HCT116 (cell line): ENCODE measurements at places on chromosomes 12 and 14.

DNA sequence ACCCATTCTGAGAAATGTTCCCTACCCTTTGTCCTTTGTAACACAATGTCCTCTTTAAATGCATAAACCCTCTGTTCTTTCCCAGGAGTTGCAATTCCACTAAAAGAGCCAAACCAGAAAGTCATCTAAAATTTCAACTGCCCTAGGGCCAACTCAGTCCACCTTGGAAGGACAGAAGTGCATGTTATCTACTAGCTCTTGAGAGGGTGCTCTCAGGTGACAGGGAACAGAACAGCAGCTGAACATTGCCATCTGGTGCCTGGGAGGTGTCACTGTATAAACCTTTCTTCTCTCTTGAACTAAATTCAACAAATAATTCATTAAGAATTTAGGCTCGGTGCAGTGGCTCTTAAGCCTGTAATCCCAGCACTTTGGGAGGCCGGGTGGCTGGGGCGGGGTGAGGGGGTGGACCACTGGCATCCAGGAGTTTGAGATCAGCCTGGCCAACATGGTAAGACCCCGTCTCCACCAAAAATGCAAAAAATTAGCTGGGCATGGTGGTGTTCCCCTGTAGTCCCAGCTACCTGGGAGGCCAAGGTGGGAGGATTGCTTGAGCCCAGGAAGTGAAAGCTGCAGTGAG is 10.3 kb upstream of the FERMT2 start:
- H3K27me3 ChIP-seq = no peaks in the 10 kb centered on the region
- DNase-seq = peak; percentile 58
- H3K36me3 ChIP-seq = no peaks in the 10 kb centered on the region
- H3K4me1 ChIP-seq = no peaks in the 10 kb centered on the region
- no peak overlapping the region for H3K27ac ChIP-seq
- H3K4me3 ChIP-seq = no peak overlapping the region

DNA sequence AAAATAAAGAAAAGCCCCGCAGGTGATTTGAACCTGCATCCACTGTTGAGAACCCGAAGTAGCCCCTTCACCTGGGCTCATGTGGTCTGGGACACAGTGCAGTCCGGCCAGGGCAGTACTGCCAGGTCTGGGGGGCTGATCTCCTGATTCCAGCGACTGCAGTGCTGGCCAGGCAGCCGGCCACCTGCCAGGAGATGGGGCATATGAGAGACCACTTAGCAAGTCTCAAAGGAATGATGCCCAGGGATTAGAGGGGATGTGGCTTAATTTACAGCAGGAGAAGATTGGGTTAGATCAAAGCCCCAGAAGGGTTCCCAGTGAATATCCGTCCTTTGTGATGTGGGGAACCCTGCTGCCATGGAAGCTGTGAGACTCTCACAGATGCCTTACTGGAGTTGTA is 113.3 kb downstream of the PRMT8 start:
- no peak overlapping the region for H3K4me3 ChIP-seq
- H3K27me3 ChIP-seq = no peaks in the 10 kb centered on the region; the same call in 1 of the 2 replicates
- no peaks in the 10 kb centered on the region for H3K4me1 ChIP-seq
- no peaks in the 10 kb centered on the region for H3K36me3 ChIP-seq

DNA sequence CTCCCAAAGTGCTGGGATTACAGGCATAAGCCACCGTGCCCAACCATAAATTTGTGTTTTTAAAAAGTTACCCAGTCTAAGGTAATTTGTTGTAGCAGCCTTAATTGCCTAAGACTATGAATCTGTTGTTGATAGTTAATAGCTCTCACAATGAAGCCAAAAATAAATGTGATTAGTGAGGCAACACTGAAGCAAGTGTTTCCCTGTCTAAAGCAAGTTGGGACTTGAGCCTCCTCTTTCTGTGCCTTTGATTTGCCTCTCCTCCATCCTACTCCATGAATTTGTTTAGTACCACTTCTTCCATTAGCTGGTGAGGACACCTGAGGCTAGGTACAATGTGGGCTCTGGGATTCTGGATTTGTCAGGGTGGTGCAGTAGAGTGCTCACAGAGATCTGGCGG is 36.8 kb downstream of the DAAM1 start:
- H3K27me3 ChIP-seq = no peaks in the 10 kb centered on the region
- DNase-seq = no peak
- H3K4me3 ChIP-seq = no peak overlapping the region
- H3K4me1 ChIP-seq = no peaks in the 10 kb centered on the region
- no peak overlapping the region for H3K27ac ChIP-seq

DNA sequence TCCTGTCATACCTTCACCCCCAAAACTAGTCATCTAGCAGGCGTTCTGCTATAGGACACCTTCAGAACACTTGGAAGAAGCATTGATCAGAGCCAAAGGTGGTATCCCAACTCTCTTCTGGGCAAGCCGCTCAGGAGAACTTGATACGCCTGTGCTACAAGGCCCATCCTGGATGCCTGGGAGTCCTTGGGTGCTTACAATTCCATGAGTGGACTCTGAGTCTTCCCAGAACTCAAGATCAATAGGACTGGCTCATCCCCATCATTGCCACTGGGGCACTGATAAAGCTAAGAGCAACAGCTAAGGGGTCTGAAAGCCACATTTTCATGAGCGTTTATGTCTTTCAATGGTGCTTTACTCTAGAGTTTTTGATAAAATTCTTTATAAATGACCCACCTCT is 1.9 kb downstream of the SPTB start:
- H3K27ac ChIP-seq = no peak overlapping the region
- no peaks in the 10 kb centered on the region for H3K36me3 ChIP-seq
- peaks cover 7% of the 10 kb centered on the region; the same call in 1 of the 2 replicates for H3K4me1 ChIP-seq
- H3K27me3 ChIP-seq = no peaks in the 10 kb centered on the region
- no peak for DNase-seq
- no peak overlapping the region for H3K4me3 ChIP-seq

DNA sequence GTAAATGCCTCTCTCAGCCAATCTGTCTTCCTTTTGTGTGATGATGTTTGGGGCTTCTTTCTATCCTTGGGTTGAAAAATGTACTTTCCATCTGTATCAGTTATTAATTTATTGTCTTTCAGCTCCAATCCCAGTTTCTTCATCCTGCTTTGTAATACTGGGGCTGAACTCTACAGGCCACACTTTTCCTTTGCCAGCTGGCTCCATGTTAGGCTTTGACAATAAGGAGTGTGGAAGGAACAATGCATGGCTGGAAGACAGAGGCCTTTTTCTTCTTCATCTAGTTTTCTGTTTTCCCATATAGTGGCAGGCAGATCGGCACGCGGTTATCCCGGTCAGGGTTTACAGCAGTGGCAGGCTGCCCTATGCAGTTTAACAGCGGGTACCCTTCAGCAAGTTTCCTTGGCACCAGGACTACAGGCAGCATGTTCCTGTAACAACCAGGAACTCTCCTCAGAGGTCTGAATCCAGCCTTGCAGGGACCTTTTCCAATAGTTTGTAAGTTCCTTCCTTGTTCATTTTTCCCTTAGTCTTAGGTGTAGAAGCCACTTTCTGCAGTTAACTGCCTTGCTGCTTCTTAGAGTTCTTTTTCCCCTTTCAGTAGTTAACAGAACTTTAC is 38.5 kb upstream of the CRACR2A start:
- H3K4me1 ChIP-seq = no peaks in the 10 kb centered on the region
- H3K27me3 ChIP-seq = peaks cover 22% of the 10 kb centered on the region; the same call in 1 of the 2 replicates
- DNase-seq = no peak

- no peak overlapping the region for H3K27ac ChIP-seq
- peaks cover 50% of the 10 kb centered on the region for H3K4me1 ChIP-seq
- H3K4me3 ChIP-seq = no peak overlapping the region
- H3K36me3 ChIP-seq = no peaks in the 10 kb centered on the region
- H3K27me3 ChIP-seq = no peaks in the 10 kb centered on the region
Measured at GRCh38 chr12:131867891-131868675, 26.3 kb upstream of the ULK1 start.

GRCh38 chr12:93022603-93023340 is 93.7 kb upstream of the EEA1 start:
- no peaks in the 10 kb centered on the region for H3K27me3 ChIP-seq
- no peaks in the 10 kb centered on the region for H3K36me3 ChIP-seq
- H3K4me1 ChIP-seq = no peaks in the 10 kb centered on the region; the same call in 1 of the 2 replicates

- H3K4me1 ChIP-seq = peaks cover 69% of the 10 kb centered on the region
- H3K36me3 ChIP-seq = peaks cover 3% of the 10 kb centered on the region; the same call in 1 of the 2 replicates
- H3K27me3 ChIP-seq = no peaks in the 10 kb centered on the region
- DNase-seq = no peak
Measured at GRCh38 chr14:64715628-64716412, 11.6 kb downstream of the PLEKHG3 start.

DNA sequence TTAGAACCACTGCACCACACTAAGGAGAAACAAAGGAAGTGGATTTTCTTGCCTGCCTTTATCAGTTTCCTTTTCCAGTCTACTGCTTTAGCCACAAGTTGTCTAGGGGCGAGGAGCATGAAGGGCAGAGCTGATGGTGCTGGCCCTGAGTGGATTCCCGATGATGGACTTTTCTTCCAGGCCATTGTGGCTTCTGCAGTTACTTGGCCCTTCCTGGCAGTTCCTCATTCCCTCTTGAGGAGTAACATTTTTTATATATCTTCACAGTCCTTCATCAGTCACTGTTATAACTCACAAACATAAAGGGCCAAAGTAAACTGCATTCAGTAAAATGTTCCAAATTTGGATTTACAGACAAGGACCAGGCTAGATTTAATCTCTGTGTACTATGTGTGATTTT is 61.2 kb upstream of the SRSF5 start:
- H3K4me3 ChIP-seq = no peak overlapping the region
- H3K36me3 ChIP-seq = no peaks in the 10 kb centered on the region
- no peaks in the 10 kb centered on the region for H3K4me1 ChIP-seq
- H3K27ac ChIP-seq = no peak overlapping the region
- no peak for DNase-seq

- H3K27ac ChIP-seq = no peak overlapping the region
- H3K27me3 ChIP-seq = no peaks in the 10 kb centered on the region
- no peak overlapping the region for H3K4me3 ChIP-seq
- no peaks in the 10 kb centered on the region for H3K4me1 ChIP-seq
- H3K36me3 ChIP-seq = no peaks in the 10 kb centered on the region
Measured at GRCh38 chr12:70577283-70577634, 60.0 kb downstream of the PTPRB start.

- DNase-seq = no peak
- peaks cover 16% of the 10 kb centered on the region for H3K4me1 ChIP-seq
- no peaks in the 10 kb centered on the region for H3K27me3 ChIP-seq
- no peak overlapping the region for H3K27ac ChIP-seq
- no peak overlapping the region for H3K4me3 ChIP-seq
- no peaks in the 10 kb centered on the region for H3K36me3 ChIP-seq
Measured at GRCh38 chr12:49086116-49086515, 8.5 kb downstream of the DHH start.

GRCh38 chr12:124028555-124028925 is 55.5 kb downstream of the ZNF664 start:
- peaks cover 22% of the 10 kb centered on the region for H3K4me1 ChIP-seq
- no peak overlapping the region for H3K4me3 ChIP-seq

- H3K4me3 ChIP-seq = no peak overlapping the region
- H3K27ac ChIP-seq = no peak overlapping the region
- H3K27me3 ChIP-seq = peaks cover 17% of the 10 kb centered on the region; the same call in 1 of the 2 replicates
- DNase-seq = no peak
- no peaks in the 10 kb centered on the region for H3K36me3 ChIP-seq
Measured at GRCh38 chr14:69854598-69854997, 24.6 kb upstream of the SMOC1 start.

- H3K4me1 ChIP-seq = no peaks in the 10 kb centered on the region
- H3K4me3 ChIP-seq = no peak overlapping the region
- no peak for DNase-seq
- H3K36me3 ChIP-seq = no peaks in the 10 kb centered on the region
- H3K27me3 ChIP-seq = no peaks in the 10 kb centered on the region
Measured at GRCh38 chr14:81031488-81031887, 76.1 kb downstream of the TSHR start.

DNA sequence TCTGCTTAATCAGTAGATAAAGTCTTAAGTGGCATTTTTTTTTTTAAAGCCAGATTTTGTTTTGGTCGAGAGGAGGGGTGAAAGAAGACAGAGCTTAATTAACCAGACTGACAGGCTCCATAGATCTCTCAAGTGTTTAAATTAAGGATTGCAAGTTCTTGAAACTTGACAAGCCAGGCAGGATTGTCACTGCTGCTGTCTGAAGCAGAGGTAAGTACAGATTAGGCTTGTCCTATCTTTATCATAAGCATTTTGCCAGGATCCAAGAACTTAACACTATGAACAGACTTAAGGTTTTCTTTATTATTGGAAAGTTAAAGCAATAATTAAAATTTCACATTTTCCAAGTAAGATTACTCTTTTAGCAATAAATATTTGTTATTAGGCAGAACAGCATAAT is 179.6 kb upstream of the LMO3 start:
- H3K36me3 ChIP-seq = no peaks in the 10 kb centered on the region
- H3K4me1 ChIP-seq = no peaks in the 10 kb centered on the region
- H3K27ac ChIP-seq = no peak overlapping the region
- no peak overlapping the region for H3K4me3 ChIP-seq
- no peaks in the 10 kb centered on the region for H3K27me3 ChIP-seq
- no peak for DNase-seq

DNA sequence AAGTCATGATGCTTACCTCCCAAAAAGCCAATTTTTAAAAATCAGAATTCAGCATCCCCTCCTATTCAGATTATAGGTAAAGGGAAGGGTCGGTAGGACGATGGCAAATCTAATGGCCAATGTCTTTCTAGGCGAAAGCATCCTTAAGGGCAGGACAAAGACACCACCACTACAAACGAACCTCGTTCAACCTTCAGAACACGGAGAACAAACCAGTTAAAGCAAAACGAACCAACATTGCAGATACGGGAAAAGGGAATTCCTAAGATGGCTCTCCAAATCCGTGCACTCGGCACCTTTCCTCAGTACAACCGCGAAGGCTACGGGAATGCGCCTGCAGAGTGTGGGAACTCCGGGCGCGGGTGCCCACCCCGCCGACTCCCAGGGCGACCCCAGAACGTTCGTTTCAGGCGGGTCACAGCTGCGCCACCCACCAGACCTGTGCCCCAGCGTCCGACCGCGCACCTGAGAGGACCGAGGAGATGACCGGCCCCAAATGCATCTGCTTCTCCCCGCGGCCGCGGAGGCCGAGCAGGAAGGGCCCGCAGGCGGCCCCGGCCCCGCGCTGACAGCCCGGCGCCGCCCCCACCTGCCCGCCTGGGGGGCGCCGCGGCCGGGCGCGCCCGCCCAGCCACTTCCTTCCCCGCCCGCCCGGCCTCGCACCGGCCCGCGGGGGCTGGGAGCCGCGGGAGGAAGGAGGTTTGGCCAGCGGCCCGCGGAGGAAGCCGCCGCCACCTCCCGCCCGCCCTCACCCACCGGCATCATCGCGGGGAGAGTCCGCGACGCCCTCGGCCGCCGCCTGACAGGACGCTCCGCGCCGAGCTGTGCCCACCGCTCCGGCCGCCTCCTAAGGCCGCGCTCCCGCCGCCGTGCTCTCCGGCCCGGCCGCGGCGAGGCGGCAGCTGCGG is 578 bp downstream of the PPP1R13B start:
- H3K4me3 ChIP-seq = peak overlapping the region; percentile 75
- no peaks in the 10 kb centered on the region for H3K27me3 ChIP-seq
- peaks cover 22% of the 10 kb centered on the region for H3K4me1 ChIP-seq
- no peak for DNase-seq
- H3K27ac ChIP-seq = peak overlapping the region; percentile 38; the same call in 1 of the 2 replicates

- H3K36me3 ChIP-seq = no peaks in the 10 kb centered on the region
- H3K27ac ChIP-seq = no peak overlapping the region
- no peak overlapping the region for H3K4me3 ChIP-seq
- no peaks in the 10 kb centered on the region for H3K4me1 ChIP-seq
- DNase-seq = no peak
Measured at GRCh38 chr12:74988156-74988555, 221.5 kb downstream of the KCNC2 start.

GRCh38 chr12:109900752-109901580 is 892 bp downstream of the TCHP start:
- peak overlapping the region; percentile 65 for H3K27ac ChIP-seq
- DNase-seq = no peak
- H3K4me1 ChIP-seq = peaks cover 25% of the 10 kb centered on the region
- no peaks in the 10 kb centered on the region for H3K27me3 ChIP-seq
